ENCODE measurements at places on chromosomes 1 and 21.

DNA sequence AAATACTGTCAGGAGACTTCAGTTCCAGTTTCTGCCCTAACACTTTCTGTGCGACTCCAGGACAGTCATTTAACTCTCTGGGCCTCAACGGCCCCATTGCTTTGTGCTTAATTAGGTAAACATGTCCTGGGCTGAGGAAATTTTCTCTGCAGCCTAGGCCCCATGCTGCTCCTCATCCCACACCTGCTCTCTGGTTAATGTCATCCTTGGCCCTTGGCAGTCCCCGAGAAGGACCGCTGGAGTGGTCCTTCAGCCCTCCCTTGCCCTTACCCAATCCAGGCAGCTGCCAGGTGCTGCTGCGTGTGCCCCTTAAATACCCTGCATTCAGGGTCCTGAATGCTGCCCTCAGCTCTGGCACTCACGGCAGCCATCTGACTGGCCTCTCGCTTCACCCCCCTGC lies 18.7 kb downstream of the UBL4B start:
- DNase-seq, result no peak

DNA sequence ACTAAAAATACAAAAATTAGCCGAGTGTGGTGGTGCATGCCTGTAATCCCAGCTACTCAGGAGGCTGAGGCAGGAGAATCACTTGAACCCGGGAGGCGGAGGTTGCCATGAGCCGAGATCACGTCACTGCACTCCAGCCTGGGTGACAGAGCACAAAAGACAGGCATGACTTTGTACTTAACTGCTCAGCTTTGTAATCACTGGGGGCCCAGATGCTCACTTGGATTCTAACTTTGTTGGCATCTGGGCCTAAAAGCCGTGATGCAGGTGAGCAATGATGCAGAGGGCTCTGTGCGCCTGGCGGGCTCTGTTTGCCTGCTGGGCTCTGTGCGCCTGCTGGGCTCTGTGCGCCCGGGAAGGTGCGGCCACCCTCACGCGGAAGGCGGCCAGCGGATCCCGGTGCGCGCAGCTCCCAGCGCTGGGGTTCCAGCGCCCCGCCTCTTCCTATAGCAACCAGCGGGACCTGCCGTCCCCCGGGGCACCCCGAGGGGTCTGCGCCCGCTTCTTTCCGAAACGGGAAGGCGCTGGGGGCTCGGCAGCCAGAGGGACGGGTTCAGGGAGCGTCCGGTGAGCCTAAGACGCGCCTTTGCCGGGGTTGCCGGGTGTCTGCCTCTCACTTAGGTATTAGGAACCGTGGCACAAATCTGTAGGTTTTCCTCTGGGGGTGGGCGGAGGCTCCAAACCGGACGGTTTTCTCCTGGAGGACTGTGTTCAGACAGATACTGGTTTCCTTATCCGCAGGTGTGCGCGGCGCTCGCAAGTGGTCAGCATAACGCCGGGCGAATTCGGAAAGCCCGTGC lies 31.7 kb downstream of the PRMT2 start:
- no peak for DNase-seq

- no peak for DNase-seq
Observed at GRCh38 chr1:111563619-111564018, 56.0 kb upstream of the RAP1A start.

DNA sequence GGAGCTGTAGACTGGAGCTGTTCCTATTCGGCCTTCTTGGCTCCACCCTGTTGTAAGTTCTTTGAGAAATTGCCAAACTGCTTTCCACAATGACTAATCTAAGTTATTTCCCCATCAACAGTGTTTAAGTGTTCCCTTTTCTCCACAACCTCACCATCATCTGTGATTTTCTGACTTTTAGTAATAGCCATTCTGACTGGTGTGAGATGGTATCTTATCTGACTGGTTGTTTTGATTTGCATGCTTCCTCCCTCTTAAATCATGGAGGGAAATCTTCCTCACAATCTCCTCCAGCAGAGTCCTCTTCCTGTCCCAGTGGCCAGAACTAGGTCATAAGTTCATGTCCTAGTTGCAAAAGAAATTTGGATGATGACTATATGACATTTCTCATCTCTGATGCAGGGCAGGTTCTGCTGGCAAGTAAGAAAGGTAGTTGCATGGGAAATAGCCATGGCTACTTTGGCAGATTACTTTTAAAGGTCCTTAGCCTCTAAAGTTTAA lies 294.0 kb downstream of the LRRC40 start:
- no peak for DNase-seq

GRCh38 chr1:234175363-234175762 lies 197.9 kb upstream of the COA6 start:
- no peak for DNase-seq

GRCh38 chr1:159188375-159188788 lies 16.3 kb upstream of the ACKR1 start:
- peak; percentile 62 for DNase-seq

GRCh38 chr1:170020859-170021258 lies 53.6 kb downstream of the KIFAP3 start:
- no peak for DNase-seq

- DNase-seq, result no peak
Observed at GRCh38 chr1:23619299-23620188, 60.2 kb upstream of the ID3 start.

DNA sequence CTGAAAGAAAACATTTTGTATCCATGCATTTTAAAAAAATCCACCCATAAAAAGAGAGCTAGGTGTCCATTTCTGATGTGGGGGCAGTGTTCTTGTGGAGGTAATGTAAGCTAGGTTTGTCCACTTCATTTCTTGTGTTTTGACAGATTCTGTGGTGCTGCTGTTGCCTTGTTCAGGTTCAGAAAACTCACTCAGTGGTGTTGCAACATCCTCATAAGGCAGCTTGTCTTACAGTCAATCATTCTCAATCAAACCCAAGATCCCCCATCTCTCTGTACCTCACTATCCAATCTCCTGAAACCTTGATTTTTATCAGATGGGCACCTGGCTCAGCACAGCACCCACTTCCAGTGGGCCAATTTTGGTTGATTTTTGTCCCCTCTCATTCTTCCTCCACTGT lies 94.1 kb downstream of the TENT5C start:
- no peak for DNase-seq

GRCh38 chr1:234933475-234933874 lies 195.2 kb downstream of the TOMM20 start:
- DNase-seq, result no peak

DNA sequence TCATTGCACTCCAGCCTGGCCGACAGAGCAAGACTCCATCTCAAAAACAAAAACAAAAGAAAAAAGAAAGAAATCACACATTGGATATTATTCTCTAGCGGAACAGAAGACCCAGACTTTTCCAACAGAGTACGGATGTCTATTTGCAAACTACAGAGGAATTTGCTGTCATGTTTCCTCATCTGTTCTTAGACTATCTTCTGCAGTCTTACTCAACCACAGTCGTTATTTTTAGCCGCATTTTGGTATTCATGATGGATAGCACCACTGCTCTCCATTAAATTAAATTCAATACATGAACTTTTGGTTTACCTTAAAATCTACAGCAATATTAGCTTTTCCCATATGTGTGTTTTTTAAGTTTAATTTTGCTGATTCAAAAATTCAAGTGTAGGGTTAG lies 14.2 kb upstream of the HEATR1 start:
- DNase-seq, result no peak

GRCh38 chr1:200872446-200873115 lies at the start of gene GPR25:
TSS of gene GPR25 (plus strand) at chr1:200872981. CDS start at chr1:200873038, 57 bp downstream.
- DNase-seq, result no peak

DNA sequence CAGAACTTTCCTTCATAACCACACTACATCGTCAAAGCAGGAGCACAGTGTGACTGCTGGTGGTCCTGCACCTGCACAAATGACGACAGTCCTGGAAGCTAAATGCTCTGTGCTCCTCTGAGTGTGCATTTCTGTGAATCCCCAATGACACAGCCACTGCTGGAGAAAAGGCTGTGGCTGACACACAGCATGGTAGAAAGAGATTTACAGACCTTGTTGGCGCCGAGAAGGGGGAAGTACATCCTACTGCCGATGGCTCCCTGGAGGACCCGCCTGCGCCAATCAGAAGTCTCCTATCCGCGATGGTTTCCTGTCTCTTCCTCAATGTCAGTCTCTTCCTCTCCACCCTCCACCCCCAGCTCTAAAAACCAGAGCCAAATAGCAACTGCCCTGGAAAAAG lies 115.4 kb upstream of the RAB4A start:
- DNase-seq, result no peak

DNA sequence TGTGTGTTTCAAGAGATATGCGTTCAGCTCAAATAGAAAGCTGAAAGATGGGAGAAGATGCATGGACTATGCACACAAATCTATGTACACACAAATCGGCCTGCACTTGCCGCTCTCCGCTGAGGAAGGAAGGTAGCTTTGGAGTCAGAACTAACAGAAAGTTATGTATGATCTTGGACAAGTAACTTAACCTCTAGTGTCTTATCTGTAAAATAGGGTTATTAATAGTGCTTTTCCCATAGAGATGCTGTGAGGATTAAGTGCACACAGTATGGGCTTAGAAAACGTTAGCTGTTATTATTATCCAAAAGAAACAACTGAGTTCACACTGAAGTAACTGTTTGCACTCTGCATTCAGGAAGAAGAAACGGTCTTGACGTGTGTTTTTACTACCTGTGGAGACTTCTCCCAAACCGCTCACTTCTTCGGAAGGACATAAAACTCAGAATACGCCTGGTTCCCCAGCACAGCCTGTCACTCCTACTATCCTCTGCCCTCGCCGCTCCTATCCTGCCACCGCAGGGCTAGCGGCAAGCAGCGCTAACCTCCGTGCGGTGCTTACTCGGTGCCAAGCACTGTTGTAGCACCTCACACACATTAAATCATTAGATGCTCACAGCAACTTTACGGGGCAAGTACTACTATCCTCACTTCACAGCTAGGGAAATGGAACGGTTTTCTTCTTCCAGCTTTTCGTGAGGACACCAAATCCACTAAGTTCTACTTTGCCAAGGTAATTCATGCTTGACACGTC lies 1.3 kb downstream of the TGFBR3 start:
- peak; percentile 27 for DNase-seq

- no peak for DNase-seq
Observed at GRCh38 chr1:246126580-246126979, 380.5 kb downstream of the SMYD3 start.

DNA sequence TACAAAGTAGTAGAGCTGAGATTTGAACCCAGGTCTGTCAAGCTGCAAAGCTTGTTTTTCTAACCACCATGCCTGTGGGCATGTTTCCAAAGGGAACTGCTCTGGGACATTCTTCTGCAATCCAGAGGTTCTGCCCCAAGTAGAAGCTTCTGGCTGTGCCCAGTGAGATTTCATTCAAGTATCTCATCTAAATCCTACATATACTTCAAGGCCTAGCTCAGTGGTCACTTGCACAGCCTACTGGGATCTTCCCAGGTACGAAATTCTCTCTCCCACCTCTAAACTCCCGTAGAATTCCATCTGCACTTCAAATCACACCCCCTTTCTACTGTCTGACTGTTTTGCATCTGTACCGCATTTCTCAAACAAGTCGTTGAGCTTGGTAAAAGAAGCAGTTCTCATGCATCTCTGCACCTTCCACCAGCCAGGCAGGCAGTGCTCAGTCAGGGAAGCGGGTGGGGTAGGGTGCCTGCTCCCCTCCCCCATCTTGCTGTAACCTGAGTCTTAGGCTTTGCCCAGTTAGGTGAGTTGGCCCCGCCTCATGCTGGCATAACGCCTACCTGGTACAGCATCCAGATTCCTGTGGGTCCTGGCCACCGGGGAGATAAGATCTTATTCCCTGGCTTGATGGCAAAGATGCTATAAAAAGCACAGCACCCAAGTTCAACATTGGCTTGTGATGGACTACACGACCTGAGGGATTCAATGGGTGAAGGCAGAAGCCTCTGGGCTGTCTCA lies 13.5 kb downstream of the SLC9A1 start:
- no peak for DNase-seq

DNA sequence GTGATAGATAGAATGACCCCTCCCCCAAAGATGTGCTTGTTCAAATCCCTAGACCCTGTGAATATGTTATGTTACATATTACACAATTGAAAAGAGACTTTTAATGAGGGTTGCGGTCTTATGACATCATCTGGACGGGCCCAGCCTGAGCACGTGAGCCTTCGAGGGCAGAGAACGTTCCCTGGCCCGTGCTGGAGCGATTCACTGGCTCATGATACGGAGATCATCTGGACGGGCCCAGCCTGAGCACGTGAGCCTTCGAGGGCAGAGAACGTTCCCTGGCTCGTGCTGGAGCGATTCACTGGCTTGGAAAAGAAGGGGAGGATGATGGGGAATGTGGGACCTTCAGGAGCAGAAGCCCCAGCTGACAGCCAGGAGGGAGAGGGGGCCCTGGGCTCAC lies 34.4 kb upstream of the COL18A1 start:
- no peak for DNase-seq

- no peak for DNase-seq
Observed at GRCh38 chr1:170800265-170800664, 135.1 kb upstream of the MROH9 start.

DNA sequence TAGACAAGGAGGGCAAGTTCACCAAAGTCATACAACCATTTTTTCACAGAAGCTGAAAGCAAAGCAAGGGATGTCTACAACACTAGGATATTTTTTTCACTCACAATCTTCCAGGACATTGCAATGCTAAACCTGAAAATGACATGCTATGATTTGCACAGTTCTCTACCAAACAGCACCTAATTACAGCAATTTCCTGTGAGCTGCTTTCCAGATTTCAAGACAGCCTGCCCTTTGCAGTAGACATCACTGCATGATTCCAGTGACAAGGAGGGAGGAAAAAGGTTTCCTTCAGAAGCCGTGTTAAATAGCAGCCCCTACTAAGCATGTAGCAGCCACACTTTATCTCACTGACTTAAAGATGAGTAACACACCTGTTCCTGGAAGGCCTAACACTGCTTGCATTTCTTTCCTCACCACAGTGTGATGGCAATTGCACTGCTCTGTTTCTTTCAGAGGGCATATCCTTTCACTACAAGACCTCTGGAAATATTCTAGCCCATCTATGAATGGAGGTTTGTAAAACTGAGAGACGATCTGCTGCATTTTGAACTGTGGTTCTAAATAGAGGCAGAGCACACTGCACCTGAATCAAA lies 97.1 kb downstream of the DUSP10 start:
- no peak for DNase-seq

DNA sequence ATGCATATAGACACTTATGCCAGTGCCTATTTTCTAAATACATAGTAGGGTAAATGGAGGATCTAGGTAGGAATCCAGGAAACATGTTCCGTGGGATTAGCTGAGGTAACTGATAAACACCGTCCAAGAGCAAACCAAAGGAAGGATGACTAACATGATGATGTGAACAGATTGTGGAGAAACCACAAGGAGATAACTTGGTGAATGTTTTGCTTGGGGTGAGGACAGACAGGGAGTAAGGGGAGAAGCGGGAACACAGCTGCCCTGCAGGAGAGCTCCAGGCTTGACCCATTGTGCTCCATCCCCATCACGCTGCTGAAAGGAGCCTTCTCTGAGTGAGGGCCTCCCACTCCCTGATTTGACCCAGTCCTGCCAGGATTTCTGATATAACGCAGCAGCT lies 87.0 kb upstream of the ZC3H11B start:
- DNase-seq, result no peak

DNA sequence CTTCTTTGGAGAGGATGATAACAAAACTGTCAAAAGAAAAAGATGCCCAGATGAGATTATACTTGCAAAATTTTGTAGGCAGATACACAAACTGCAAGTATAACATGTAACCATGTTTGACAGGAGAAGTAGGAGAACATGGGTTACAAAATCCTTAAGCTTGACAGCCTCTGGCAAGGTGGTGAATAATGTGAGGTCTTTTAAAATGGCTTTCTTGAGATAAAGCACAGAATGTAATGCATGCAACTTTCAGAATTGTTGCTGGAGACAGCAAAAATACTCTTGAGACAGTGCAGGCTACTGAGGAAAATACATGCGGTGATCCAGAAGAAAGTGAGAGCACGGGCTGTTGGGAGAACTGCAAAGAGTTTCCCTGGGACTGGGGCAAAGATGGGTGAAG lies 24.7 kb downstream of the DNAJC6 start:
- no peak for DNase-seq

- DNase-seq, result no peak
Observed at GRCh38 chr1:89928506-89928905, 66.4 kb upstream of the ZNF326 start.

All from hypothalamus (tissue), 51 donors.